Daoy (cell line): ENCODE measurements at places on chromosomes 4 and X. TPM values are rescaled to one million over a fixed set of nuclear protein-coding genes. Genes with fewer than 3 reads are reported as not detected.

DNA sequence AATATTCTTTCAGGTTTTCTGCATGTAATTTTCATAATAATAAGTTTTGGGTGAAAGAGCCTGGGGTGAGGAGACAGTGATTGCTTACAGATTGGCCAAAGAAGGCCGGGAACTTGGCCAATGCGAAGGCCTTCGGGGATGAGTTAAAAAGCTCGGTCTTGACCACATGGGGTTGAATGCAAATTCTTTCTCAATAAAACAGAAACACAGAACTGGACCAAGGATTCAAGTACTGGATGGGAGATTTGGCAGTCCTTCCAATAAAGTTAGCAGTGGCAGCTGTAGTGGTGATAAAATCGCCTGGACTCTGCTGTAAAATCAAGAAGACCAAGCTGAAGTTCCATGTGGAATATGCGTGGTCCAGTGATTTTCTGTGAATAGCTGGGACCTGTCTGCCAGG lies 282.2 kb upstream of the KLF3 start:
- no peak for DNase-seq

DNA sequence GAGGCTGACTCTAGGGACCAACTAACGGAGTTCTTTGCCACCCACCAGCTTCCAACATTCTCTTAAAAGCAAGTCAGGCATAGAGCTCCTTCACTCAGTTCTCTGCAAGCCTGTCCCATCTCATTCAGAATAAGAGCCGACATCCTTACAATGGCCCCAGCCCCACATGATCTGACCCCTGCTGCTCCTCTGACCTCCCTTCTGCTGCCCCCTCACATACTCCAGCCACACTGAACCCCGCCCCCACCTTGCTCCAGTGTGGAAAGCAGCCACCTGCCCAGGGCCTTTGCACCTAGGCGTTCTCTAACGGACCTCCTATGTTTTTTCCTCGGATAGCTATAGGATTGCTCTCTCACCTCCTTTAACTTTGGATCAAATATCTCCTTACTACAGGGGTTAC lies 143.2 kb upstream of the ETNPPL start:
- no peak for DNase-seq

GRCh38 chr4:28149762-28150161 lies 1289.1 kb downstream of the STIM2 start:
- DNase-seq, result no peak

DNA sequence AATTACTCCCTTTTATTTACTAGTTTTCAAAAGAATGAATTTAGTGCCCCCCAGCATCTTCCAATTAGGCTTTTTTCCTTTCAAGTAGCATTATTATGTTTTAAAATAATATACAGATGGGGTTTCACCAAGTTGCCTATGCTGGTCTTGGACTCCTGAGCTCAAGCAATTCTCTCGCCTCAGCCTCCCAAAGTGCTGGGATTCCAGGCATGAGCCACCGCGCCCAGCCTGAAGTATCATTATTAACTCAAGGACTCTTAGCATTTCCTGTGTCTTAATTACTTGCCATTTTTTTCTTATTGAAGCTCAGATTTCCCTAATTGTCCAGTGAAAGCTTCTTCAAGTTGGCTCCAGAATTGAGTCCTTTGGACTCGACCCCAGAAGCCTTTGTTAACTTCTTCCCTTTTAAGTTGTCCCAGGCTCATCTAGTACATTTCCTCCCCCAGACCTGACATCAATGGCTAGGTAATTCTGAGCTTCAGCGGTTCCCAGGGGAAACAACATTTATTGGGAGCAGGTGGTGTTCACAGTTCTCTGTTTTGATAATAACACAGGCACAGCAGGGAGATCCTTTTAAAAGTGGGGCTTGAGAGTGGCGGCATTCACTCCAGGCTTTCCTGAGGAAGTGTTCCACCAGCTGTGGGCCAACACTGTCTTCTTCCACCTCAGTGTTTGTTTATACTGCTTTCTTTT lies 10.0 kb downstream of the SAT1 start:
- DNase-seq, result no peak

DNA sequence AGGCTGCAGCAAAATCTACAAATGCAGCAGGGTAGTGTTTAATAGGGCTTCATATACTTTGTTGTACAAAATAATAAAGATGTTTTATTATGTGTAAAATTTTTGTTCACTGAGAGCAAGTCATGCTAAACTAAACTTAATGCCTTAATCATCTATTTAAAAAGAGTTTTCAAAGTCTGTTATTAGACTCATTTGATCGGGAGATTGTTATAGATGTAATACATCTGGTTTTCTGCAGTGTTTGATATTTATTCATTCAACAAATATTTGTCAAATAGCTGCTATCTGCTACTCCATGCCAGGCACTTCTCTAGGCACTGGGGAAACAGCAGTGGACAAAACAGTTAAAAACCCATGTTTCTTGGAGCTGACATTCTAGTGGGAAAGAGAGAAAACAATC lies 233.6 kb downstream of the FMR1NB start:
- DNase-seq, result no peak

The AIMP1 gene
- total RNA-seq, result 28.1 and 32.3 TPM in 2 replicates

The YIPF7 gene
- total RNA-seq, result not detected in 2 replicates
